ENCODE measurements at places on chromosomes 3 and 15. TPM values are rescaled to one million over a fixed set of nuclear protein-coding genes. Genes with fewer than 3 reads are reported as not detected.

GRCh38 chr15:29789871-29790270 is 32.4 kb downstream of the TJP1 start:
- no peak for DNase-seq

- no peak for DNase-seq
Observed at GRCh38 chr3:24199300-24199699, 254.2 kb downstream of the NR1D2 start.

- no peak for DNase-seq
Observed at GRCh38 chr3:183033746-183034145, 53.4 kb upstream of the DCUN1D1 start.

GRCh38 chr3:165669504-165669903 is 167.7 kb downstream of the BCHE start:
- DNase-seq, result no peak

DNA sequence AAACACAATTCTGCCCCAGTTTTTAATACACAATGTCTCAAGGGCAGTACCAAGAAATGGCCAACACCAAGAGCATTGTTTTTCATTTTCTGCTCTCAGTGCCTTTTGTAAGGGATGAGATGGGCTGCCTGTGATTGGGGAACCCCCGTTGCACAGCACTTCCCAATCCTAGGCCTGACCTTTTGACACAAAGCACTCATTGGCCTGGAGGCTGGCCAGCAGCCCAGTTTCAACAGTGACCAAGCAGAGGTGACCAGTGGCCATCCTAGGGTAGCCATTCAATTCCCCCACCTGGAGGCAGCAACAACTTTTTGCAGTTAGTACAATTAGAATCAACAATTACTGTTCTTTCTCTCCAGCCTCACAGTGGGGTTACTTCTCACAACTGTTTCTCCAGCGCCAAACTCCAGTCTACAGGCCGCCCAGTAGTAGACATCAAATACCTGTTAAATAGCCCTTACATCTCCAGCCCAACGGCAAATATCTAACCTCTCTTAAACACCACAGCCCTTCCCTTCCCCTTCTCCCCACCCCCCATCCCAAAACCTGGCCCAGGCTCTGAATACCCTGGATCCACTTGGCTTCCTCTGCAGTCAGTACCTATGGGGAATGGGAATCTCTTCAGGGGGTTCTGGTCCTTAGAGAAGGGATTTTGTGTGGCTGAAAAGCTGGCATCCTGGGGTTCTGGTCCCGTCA is 8.9 kb upstream of the LRRC2 start:
- DNase-seq, result no peak

DNA sequence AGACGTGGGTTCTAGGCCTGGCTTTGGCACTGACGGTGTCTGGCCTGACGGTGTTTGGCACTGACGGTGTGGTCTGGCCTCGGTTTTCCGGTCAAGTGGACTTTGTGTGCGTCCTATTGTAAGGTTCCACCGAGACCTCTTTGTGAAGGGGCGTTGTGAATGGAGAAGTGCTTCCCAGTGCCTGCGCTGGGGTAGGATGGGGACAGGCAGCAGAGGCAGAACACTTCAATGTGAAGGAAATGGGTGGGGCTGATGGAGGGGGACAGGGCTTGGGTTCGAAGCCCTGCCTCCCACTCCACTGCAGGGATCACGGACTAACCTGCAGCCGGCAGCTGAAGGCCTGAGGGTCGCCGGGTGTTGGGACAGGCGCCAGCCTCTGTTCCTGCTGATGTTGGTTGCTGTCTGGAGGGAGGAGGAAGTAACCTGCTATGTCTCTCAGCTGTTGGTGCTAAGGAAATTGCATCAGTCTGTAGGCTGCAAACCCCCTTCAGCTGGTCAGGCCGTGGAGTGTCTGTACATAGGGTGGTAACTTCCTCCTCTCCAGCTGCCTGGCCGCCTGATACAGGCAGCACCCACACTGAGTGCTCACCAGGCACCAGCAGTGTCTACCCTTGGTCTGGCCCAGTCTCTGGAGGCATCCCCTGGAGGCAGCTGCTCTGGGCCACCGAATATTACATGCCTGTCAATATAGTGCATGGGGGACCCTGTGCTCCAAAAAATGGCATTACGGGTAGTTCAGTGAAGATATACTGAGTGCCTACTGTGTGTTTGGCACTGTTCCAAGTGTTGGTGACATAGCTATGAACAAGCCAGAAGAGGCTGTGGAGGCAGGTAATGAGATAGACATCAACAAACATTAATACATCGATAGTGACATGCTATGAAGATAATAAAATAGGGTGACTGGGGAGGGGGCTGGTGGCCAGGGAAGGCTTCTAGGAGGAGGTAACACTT is 1.1 kb downstream of the TM6SF1 start:
- DNase-seq, result peak; percentile 61

DNA sequence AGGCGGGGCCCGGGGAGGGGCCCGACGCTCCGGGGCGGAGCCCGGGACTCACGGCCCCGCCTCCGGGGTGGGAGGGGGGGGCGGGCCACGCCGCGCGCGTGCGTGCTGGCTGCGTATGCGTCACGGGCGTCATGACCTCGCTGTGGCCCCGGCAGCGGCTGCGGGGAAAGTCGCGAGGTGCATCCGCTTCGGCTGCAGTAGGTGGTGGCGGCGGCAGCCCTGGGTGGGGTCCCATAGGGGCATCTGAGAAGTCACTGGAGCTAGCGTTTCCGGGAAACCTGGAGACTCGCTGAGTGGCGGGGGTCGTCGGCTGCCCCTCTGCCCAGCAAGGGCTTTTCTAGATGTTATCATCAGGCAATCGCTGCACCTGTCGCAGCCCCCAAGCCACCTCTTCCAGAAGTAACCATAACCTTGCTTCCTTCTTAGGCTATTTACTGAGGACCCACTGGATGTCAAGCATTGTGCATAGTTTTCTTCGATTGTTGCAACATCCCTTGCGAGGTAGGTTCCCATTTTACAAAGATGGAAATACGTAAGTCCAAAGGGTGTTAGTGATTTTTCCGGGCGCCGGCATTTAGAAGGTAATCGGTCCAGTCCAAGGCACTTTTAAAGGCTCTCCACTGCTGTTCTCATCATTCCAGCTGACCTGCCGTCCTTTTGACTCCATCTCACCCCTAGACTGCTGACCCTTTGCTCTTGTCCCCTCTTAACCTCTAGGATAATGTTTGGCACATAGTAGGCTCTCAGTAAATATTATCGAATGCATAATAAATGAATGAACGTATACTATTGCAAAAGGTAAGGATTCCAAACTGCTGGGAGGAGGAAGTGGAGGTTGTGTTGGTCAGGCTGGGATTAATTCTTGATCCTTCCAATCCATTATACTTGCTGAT is at the start of gene GDPGP1:
GDPGP1 (plus strand) TSS at position 114 of the 893 bp plus-strand sequence. CDS start 6,700 bp downstream, outside the sequence.
- no peak for DNase-seq

The ANKRD34C gene
- not detected for total RNA-seq

The SLC24A5 gene
- total RNA-seq, result not detected

Measured in activated CD4-positive, alpha-beta memory T cell treated with anti-CD3 and anti-CD28 coated beads, Interleukin-2, amount 10 ng/mL, durations not matched to agents 7 days and 5 days (primary cell).